NCI-H2029 treated with DMSO at 0.1 percent for 48 hours (cell line): ENCODE measurements at places on chromosomes 1 and 21.

DNA sequence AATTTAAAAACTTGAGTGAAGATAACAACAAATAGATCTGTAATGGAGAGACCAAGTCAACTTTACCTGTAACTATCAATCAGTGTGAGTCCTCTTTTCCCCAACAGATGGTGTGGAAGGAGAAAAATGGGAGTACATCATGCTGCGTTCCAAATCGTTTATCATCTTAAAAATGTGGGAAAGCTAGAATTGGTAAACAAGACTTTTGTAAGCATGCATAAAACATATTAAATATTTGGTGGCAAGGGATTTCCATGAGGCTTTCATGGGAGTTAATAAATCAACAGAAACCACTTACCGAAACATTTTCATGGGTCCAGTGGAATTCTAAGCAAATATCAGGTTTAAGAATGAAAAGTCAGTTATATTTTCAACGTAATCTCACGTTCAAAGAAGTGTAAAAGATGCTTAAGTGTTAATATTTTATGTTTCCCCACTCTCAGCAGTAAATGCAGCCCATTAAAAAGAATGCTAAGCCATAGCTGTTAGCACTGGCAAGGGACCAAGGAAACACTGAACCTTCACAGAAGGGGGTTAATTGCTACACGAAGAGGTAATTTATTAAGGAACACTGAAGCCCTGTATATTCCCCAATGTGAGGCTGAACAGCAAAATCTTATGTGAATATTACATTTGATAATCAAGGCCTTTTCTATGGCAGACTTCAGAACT lies 117.0 kb downstream of the ZC3H11B start:
- DNase-seq, result no peak

- DNase-seq, result no peak
Measured at GRCh38 chr1:244792188-244792850, 43.1 kb upstream of the COX20 start.

GRCh38 chr1:210332719-210333398 lies 4.2 kb downstream of the HHAT start:
- no peak for DNase-seq

- DNase-seq, result no peak
Measured at GRCh38 chr1:19376428-19377372, 64.6 kb downstream of the SLC66A1 start.

- no peak for DNase-seq
Measured at GRCh38 chr1:84156210-84156621, 12.1 kb downstream of the PRKACB start.

DNA sequence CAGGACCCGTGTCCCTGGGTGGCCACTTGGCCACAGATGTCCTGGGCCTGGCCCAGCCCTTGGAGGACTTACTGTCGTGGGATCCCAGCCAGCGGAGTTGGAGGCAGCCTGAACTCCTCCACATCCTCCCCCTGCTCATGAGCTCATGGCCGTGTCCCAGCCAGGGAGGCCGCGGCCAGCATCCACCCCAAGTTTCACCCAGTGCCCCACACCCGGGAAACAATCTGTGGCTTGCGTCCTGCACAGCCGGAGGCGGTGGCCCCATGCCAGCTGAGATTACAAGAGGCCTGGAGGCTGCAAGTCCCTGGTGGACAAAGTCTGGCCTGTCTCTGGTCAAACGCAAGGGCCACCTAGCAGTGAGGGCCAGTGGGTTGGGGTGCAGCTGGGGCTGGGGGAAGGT lies 27.5 kb upstream of the TMEM52 start:
- DNase-seq, result no peak

- DNase-seq, result no peak
Measured at GRCh38 chr1:110084227-110085078, 14.0 kb upstream of the ALX3 start.
